Left lung (tissue), 14 donors: ENCODE measurements at places on chromosomes 7 and 10. TPM values are rescaled to one million over a fixed set of nuclear protein-coding genes. Genes with fewer than 3 reads are reported as not detected.

DNA sequence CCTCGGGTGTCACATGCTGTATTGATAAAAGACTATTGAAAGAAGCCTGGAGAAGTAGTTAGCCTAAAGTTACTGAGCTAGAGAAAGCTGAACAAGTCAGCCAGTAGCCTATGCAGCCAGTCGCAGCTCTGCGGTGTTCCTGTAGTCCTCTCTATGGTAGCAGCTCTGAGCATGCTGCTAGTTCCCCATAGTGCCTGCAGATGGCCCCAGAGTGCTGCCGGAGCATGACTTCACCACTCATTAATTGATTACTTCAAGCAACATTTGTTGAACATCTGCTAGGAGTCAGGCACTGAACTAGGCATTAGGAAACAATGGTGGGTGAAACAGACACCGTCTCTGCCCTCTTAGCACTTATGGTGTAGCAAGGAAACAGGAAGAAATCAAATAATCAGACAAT lies 422.7 kb downstream of the SORCS3 start:
- no peaks in the 10 kb centered on the region for H3K4me1 ChIP-seq
- no peak overlapping the region for H3K27ac ChIP-seq
- H3K4me3 ChIP-seq = no peak overlapping the region
- H3K27me3 ChIP-seq = no peaks in the 10 kb centered on the region

DNA sequence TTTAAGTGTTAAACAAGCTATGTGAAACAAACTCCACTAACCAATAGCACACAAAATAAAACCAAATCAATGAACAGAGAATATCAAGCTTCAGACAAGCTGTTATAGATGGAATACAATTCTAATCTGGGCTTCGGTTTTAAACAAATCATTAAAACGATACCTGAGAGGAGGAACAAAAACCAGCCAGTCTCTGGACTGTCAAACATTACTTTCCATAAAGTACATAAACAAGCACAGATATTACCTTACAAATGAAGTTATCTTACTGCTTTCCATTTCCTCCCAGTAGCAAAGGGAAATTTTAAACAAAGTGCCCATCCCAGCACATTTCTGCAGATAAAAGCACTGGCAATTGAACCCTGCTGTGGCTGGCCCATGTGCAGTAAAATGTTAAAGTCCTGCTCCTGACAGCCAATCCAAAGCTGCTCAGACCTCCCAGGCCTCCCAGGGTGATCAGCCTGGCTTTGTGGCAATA lies 128.0 kb downstream of the NRCAM start:
- DNase-seq = no peak
- H3K4me3 ChIP-seq = no peak overlapping the region
- no peak overlapping the region for H3K27ac ChIP-seq
- no peaks in the 10 kb centered on the region for H3K27me3 ChIP-seq
- no peaks in the 10 kb centered on the region for H3K36me3 ChIP-seq
- no peaks in the 10 kb centered on the region for H3K4me1 ChIP-seq

DNA sequence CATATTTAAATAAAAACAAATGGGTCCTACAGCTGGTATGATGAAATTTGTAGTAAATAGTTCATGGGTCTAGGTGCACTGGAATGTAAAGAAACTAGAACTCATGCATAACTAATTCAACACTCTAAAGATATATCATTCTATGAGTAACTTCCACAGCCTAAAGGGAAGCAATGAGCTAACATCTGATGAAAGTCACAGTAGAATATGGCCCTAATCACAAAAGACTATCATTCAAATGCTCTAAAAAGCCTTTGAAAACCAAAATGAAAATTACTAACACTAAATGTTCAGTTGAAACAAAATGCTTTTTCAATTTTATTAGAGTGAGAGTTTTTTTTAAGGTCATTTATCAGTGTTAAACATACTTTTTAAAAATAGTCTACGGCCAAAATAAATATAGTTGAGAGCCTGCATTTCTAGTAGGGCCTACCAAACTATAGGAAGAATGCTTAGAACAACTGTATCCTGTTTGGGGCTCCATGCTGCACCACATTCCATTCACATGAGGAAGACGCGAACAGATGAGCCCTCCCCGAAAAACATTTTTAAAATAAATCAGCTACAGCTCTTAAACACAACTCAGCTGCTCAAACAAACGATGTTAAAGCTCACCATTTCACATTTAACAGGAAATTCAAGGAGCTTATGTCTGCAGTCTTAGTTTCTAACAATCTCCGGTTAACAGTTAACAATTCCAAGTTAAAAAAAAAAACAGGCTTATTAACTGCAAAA lies 134.5 kb downstream of the NRBF2 start:
- peak overlapping the region; percentile 38 for H3K4me3 ChIP-seq
- peak overlapping the region; percentile 99 for H3K27ac ChIP-seq
- H3K36me3 ChIP-seq = no peaks in the 10 kb centered on the region
- DNase-seq = no peak
- H3K4me1 ChIP-seq = peaks cover 9% of the 10 kb centered on the region
- H3K27me3 ChIP-seq = no peaks in the 10 kb centered on the region

The ADRA2A gene
- 8.9 TPM for total RNA-seq

- H3K36me3 ChIP-seq = no peaks in the 10 kb centered on the region
- no peaks in the 10 kb centered on the region for H3K4me1 ChIP-seq
- no peak for DNase-seq
- H3K27me3 ChIP-seq = no peaks in the 10 kb centered on the region
- no peak overlapping the region for H3K4me3 ChIP-seq
These were observed 44.9 kb downstream of the HIBADH start for GRCh38 chr7:27617651-27618381.

DNA sequence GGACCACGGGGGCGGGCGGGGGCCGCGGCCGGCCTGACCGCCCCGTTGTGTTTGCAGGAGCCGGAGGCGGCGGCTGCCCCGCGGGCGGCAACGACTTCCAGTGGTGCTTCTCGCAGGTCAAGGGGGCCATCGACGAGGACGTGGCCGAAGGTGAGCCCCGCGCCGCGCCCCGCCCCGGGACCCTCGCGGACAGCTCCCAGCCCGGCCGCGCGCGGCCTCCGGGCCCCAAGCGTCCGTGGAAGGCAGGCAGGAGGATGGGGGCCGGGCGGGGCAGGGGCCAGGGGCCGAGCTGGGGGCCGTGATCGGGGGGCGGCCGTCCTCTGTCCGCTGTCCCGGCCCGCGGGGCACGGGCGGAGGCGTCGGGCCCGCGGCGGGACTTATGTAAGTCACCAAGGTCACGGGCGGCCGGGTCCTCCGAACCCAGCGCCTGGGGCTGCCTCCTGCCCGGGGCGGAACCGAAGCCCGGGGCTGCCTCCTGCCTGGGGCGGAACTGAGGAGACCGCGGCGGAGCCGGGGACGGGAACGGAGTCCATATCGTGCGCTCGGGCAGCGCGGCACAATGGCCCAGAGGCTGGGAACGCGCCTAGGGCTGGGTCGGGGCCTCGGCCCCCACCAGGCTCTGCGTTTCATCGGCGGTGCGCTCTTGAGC lies 497 bp downstream of the PPP2R2D start:
- peak; percentile 59 for DNase-seq
- peaks cover 54% of the 10 kb centered on the region for H3K4me1 ChIP-seq
- peak overlapping the region; percentile 91 for H3K27ac ChIP-seq
- peaks cover 8% of the 10 kb centered on the region for H3K27me3 ChIP-seq
- H3K36me3 ChIP-seq = peaks cover 7% of the 10 kb centered on the region

DNA sequence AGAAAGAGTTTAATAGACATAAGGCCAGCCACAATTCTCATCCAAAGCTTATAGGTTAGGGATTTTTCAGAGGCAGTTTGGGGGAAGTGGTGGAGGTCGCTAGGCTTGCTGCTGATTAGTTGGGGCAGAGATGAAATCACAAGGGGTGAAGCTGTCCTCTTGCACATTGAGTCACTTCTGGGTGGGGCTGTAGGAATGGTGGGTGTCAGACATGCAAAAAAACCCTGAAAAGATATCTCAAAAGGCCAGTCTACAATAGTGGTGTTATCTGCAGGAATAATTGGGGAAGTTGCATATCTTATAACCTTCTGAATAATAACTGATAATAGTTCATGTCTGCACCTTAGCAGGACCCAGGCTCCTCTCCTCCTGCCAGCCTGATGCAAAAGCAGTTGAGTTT lies 2.1 kb downstream of the FAM24B start:
- H3K27me3 ChIP-seq = no peaks in the 10 kb centered on the region
- no peak for DNase-seq
- peaks cover 16% of the 10 kb centered on the region for H3K4me1 ChIP-seq

GRCh38 chr10:105952153-105952552 lies 1212.4 kb downstream of the SORCS1 start:
- no peaks in the 10 kb centered on the region for H3K36me3 ChIP-seq
- H3K27ac ChIP-seq = peak overlapping the region; percentile 13
- H3K27me3 ChIP-seq = no peaks in the 10 kb centered on the region
- DNase-seq = peak; percentile 55

GRCh38 chr7:149462101-149462520 lies 1.2 kb upstream of the ZNF777 start:
- no peak overlapping the region for H3K4me3 ChIP-seq
- no peaks in the 10 kb centered on the region for H3K36me3 ChIP-seq
- DNase-seq = no peak
- peaks cover 3% of the 10 kb centered on the region for H3K27me3 ChIP-seq
- peaks cover 4% of the 10 kb centered on the region for H3K4me1 ChIP-seq

DNA sequence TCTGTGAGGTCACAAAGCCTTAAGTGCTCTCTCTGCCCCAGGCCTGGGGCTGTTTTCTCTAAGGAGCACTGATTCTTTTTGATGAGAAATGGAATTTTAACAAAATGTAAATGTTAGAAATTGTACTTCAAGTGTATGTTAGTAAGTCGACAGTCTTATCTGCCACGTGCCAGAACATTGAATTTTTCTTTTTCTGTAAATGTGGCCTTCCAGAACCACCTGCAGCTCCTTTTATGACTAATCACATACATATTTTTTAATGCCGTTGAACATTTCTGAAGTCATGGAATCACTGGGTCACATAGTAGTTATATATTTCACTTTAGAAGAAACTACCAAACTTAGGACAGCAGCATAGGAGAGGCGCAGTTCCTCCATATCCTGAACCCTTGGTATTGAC lies 38.0 kb downstream of the UBE3C start:
- no peak overlapping the region for H3K4me3 ChIP-seq
- H3K27ac ChIP-seq = no peak overlapping the region
- H3K4me1 ChIP-seq = no peaks in the 10 kb centered on the region
- H3K27me3 ChIP-seq = no peaks in the 10 kb centered on the region
- H3K36me3 ChIP-seq = no peaks in the 10 kb centered on the region
- DNase-seq = no peak

- peak within 1 kb of the TSS; percentile 46 for H3K4me3 ChIP-seq
- H3K27ac ChIP-seq = no peak within 1 kb of the TSS
- peaks cover 18% of the 10 kb centered on the region for H3K4me1 ChIP-seq
- peak; percentile 47 for DNase-seq
- H3K27me3 ChIP-seq = peaks cover 24% of the 10 kb centered on the region
These were observed at the start of gene RET for GRCh38 chr10:43076876-43077420. Gene RET (plus strand): TSS chr10:43077069. CDS start chr10:43077259, 190 bp downstream.

DNA sequence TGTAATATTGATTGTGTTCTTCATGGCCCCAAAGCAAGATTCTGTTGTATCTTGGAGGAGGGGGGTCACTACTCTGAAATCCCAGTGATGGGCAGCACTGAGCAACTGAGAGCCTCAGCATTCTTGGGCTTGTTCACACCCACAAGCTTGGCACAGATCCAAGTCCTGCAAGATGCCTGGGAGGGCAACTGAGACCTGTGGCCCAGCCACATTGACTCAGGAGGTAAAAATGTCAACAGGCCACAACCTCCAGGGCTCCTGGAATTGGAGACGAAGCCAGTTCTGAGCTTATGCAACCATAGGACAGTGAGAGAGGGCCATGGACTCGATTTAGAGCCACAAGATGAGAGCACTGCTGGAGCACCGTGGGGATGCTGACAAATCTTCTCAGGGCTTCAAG lies 3.1 kb upstream of the DOCK1 start:
- H3K27ac ChIP-seq = no peak overlapping the region
- no peaks in the 10 kb centered on the region for H3K36me3 ChIP-seq
- H3K27me3 ChIP-seq = no peaks in the 10 kb centered on the region
- no peak for DNase-seq
- no peak overlapping the region for H3K4me3 ChIP-seq
- peaks cover 23% of the 10 kb centered on the region for H3K4me1 ChIP-seq

DNA sequence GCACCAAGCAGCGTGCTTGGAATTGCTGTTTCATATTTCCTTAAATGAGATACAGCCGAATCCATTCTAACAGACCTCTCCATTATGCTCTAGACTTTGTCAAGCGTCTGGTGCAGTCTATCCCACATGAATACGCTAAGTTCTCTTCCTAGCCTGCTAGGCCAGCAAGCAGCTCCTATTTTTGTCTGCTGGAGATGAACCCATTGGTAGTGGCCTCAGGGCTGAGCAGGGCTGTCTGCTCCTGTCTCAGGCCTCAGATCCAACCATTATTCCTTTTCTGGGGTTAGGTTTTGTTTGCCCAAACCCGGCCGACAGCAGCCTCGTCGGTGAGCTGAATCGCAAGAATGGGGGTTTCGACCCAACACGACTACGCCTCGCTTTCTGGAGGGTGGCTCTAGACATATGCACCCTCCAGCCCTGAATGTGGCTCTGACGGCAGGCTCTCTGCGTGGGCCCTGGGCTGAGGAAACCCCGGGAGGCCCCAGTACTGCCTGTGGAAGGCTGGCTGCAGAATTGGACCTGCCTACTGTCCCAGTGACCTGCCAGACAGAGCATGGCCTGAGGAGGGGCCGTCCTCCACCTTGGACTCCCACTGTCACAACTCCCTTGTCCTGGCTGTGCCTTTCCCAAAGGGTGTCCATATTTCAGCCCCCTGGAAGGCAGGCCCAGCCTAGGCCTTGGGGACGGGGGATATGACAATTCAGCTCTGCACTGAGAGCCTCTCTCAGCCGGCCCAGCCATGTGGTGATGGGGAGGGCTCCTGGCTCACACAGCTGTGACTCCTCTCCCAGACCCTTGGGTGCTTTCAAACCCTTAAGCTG lies 267.9 kb upstream of the TCERG1L start:
- no peak overlapping the region for H3K27ac ChIP-seq
- no peak for DNase-seq
- H3K4me3 ChIP-seq = no peak overlapping the region
- no peaks in the 10 kb centered on the region for H3K36me3 ChIP-seq
- no peaks in the 10 kb centered on the region for H3K4me1 ChIP-seq

- H3K4me1 ChIP-seq = no peaks in the 10 kb centered on the region
- H3K27ac ChIP-seq = no peak overlapping the region
- no peak for DNase-seq
- H3K4me3 ChIP-seq = no peak overlapping the region
- H3K27me3 ChIP-seq = no peaks in the 10 kb centered on the region
These were observed 71.6 kb downstream of the THSD7A start for GRCh38 chr7:11760372-11760771.

GRCh38 chr7:140659856-140660255 lies 12.9 kb upstream of the ADCK2 start:
- no peaks in the 10 kb centered on the region for H3K27me3 ChIP-seq
- no peak overlapping the region for H3K27ac ChIP-seq
- no peak overlapping the region for H3K4me3 ChIP-seq
- no peaks in the 10 kb centered on the region for H3K36me3 ChIP-seq
- no peak for DNase-seq
- no peaks in the 10 kb centered on the region for H3K4me1 ChIP-seq

The SPDYE16 gene
- total RNA-seq = 0.26 TPM

The HABP2 gene
- 1.3 TPM for total RNA-seq

GRCh38 chr10:7397049-7398035 lies 13.5 kb downstream of the SFMBT2 start:
- H3K4me1 ChIP-seq = no peaks in the 10 kb centered on the region
- no peak for DNase-seq
- H3K27me3 ChIP-seq = no peaks in the 10 kb centered on the region

- no peaks in the 10 kb centered on the region for H3K36me3 ChIP-seq
- no peak overlapping the region for H3K27ac ChIP-seq
- DNase-seq = no peak
- H3K4me3 ChIP-seq = no peak overlapping the region
- no peaks in the 10 kb centered on the region for H3K27me3 ChIP-seq
- H3K4me1 ChIP-seq = peaks cover 8% of the 10 kb centered on the region
These were observed 440.1 kb upstream of the NFE2L3 start for GRCh38 chr7:25711940-25712339.
